ENCODE measurements at places on chromosomes 3 and 15.
A peak's percentile ranks its signal among the peaks of the same experiment; 100 is the strongest.

- no peak for DNase-seq
Measured at GRCh38 chr3:126912491-126913195, 70.3 kb upstream of the PLXNA1 start.

GRCh38 chr3:15510493-15510892 is 11.0 kb downstream of the COLQ start:
- no peak for DNase-seq

- DNase-seq: peak; percentile 21
Measured at GRCh38 chr3:175404621-175405020, 545.5 kb downstream of the NAALADL2 start.

DNA sequence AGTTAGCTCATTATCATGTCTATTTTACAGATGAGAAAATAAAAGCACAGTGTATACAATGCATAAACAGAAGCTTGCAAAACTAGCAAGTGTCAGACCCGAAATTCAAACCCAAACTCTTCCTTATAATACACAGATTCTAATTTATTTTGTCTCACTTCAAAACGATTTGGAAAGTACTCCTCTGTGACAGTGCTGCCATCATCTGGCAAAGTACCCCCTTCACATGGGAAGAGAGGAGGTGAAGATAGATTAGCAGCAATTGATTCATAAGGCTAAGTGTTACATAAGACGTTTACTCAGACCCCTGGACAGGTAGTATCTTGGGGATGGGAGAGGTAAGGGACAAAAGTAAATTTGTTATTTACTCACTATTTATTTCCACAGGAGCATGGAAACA is 744.0 kb upstream of the SGO1 start:
- peak; percentile 27 for DNase-seq

GRCh38 chr3:134623615-134624245 is 27.1 kb downstream of the KY start:
- DNase-seq: no peak

DNA sequence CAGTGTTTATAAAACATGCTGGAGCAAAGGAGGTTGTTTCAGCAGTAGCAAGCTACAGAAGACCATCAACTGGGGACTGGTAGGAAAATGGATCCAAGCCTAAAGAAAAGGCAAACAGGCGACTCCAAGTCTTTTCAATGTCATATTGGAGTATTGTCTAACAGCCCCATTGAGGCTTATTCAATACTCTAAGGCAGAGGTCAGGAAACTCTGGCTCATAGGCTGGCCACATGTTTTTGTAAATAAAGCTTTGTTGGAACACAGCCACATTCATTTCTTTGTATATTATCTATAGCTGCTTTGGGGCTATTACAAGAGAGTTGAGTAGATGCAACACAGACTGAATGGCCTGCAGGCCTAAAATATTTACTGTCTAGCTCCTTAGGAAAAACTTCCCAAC is 77.5 kb downstream of the RPL22L1 start:
- DNase-seq: no peak

- no peak for DNase-seq
Measured at GRCh38 chr3:25088284-25088683, 339.8 kb upstream of the RARB start.

DNA sequence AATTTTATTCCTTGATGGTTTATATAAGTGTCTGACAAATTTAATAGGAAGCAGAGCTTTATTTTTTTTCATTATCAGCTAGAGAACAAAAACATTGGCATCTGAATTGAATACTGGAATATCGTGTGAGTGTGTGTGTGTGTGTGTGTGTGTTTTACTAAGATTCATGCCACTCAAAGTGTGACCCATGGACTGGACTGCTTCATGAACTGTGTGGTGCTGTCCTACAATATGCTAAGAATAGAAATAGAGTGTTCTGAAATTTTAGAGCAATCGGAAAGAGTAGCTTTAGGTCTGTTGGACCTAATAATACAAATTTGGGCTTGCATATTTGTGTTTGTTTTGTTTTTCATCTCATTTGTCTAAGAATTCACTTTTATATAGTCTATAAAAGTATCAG is 89.6 kb downstream of the MITF start:
- DNase-seq: no peak

DNA sequence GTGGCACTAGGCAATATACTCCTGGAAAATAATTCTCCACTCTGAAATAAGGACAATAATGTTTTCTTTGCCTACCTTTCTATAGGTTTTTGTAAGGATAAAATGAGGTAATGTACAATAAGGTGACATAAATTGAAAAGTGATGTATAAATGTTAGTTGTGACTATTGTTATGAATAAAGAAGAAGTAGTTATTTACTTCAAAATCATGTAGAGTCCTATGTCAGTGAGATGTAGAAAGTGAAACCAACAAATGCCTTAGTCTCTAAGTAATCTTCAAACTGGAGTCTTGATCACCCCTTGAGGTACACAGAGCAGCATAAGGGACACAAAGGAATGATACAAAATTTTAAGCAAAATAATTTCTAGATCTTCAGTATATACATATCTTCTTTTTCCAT is 60.3 kb upstream of the TP63 start:
- no peak for DNase-seq

- no peak for DNase-seq
Measured at GRCh38 chr15:77671362-77672056, 38.8 kb upstream of the LINGO1 start.

DNA sequence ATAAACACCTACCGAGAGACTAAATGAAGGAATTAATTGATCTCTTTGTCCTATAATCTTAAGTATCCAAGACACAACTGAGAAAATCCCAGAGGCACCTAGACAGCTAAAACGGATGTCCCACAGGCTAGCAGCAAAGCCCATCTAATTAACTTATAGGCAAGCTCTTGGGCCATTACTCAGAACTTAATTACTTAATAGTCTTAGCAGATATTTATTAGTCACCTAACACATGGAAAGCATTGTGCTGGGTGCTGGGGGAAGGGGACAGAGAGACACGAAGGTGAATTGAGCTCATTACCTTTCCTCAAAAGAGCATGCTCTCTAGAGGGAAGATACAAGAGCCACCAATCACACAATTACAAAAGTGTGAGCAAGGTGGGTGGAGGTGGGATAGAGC is 189.8 kb upstream of the PROK2 start:
- no peak for DNase-seq

- no peak for DNase-seq
Measured at GRCh38 chr3:177596248-177596815, 399.1 kb upstream of the TBL1XR1 start.

- no peak for DNase-seq
Measured at GRCh38 chr15:22892333-22892732, 53.9 kb downstream of the NIPA2 start.
